ENCODE measurements at places on chromosomes 6 and 20. TPM values are rescaled to one million over a fixed set of nuclear protein-coding genes. Genes with fewer than 3 reads are reported as not detected.
A peak's percentile ranks its signal among the peaks of the same experiment; 100 is the strongest.

DNA sequence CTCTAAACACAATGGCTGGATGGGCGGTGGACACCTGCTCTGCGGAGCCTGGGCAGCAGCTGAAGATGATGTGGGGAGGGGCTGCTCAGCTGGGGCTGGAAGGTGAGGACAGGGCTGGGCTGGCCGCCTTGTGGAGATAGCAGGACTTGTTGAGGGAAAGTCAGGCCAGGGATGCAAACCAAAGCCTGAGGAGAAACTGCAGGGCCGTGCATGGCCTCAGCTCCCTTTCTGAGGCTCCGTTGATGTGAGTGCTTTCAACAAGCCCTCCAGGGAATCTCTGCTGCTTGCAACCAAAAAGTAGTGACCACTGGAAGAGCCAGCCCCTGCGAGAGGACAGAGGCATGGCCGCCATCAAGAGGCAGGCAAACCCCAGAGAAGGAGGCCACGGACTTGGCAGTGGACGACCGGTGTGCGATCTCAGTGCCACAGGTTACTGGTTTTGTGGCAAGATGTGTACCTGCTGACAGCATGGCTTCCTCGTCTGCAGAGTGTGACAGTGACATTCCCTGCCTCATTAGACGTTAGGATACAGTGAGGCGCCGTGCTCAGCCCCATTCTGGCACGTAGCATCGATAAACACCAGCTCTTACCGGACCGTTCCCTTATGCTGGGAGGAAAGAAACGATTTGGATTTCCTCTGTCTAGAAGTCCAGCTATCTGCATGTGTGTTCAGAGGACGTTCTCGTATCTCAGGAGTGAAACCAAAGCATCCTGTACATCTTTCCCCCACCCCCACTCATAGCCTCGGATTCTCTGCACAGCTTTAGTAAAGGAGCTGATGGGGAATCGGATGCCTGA is 37.9 kb downstream of the ERMARD start:
- H3K27me3 ChIP-seq = no peaks in the 10 kb centered on the region
- peaks cover 15% of the 10 kb centered on the region for H3K4me1 ChIP-seq
- H3K4me3 ChIP-seq = peak overlapping the region; percentile 47
- H3K27ac ChIP-seq = peak overlapping the region; percentile 77
- H3K36me3 ChIP-seq = no peaks in the 10 kb centered on the region
- no peak for DNase-seq

DNA sequence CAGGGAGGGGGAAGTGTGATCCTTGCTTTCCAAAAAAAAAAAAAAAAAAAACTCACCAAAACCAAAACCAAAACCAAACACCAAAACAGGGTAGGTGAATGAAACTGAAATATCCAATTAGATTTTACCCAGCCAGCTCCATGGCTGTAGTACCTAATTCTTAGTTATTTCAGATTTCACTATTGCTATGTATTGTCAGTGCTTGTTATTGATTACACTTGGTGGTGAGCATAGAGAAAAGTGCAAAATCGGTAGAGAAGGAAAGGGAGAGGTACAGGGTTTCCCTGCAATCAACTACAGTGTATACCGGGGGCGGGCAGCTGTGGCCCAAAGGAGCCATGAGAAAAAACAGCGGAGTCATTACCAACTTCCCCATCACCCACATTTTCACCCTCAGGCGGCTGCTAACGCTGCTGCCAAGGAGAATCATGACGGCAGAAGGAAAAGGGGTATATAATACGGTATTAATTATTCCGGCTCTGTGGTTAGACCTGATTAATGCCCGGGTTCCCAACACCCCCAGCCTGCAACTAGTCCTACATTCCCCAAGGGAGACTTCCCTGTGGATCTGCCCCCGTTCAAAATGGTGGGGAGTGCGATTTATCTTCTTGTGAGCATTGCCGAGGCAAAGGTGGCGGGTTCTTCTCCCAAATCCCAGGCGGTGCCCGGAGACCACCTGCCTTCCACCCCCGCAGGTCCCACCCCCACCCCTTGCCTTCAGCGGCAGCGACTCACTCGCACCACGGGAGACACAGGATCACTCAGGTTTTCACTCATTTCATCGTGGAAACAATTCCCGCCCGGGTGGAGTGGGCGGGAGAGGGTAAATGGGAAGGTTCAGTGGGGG is at the start of gene C6orf62:
Gene C6orf62, minus strand, starts transcription at position 30 of the 847 bp plus-strand sequence. CDS start 486 bp downstream, outside the sequence.
- peak within 1 kb of the TSS; percentile 95 for H3K4me3 ChIP-seq
- H3K27me3 ChIP-seq = no peaks in the 10 kb centered on the region
- H3K36me3 ChIP-seq = peaks cover 22% of the 10 kb centered on the region
- no peaks in the 10 kb centered on the region for H3K4me1 ChIP-seq
- H3K27ac ChIP-seq = peak within 1 kb of the TSS; percentile 99
- no peak for DNase-seq

The GSTA5 gene
- not detected for total RNA-seq

- H3K27me3 ChIP-seq = no peaks in the 10 kb centered on the region
- DNase-seq = no peak
Measured at GRCh38 chr6:19320111-19320581, 517.0 kb upstream of the ID4 start.

The XKR7 gene
- not detected for total RNA-seq

DNA sequence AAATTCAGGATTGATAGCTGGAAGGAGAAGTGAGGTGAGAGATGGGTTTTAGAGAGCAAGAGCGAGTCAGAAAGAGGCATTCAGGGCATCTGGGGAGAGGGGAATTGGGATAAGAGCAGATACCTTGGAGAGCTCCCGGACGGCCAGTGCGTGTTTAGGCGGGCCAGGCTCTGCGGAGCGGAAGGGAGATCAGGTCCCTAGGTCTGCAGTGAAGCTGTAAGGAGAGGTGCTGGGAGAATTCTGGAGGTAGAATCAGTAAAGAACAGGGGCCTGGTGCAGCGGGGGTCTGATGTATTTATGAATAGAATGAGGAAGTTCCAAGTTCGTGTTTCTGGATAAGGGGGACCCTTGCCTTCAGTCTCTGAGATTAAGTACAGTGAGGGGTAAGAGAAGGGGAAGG is 47.4 kb upstream of the FAM83D start:
- H3K36me3 ChIP-seq = no peaks in the 10 kb centered on the region
- DNase-seq = no peak
- no peak overlapping the region for H3K4me3 ChIP-seq
- no peak overlapping the region for H3K27ac ChIP-seq
- H3K27me3 ChIP-seq = peaks cover 47% of the 10 kb centered on the region
